ENCODE measurements at places on chromosomes 6 and 20. TPM values are rescaled to one million over a fixed set of nuclear protein-coding genes. Genes with fewer than 3 reads are reported as not detected.

Gene APOBEC2
- total RNA-seq: not detected

Gene NRSN1
- total RNA-seq: not detected

DNA sequence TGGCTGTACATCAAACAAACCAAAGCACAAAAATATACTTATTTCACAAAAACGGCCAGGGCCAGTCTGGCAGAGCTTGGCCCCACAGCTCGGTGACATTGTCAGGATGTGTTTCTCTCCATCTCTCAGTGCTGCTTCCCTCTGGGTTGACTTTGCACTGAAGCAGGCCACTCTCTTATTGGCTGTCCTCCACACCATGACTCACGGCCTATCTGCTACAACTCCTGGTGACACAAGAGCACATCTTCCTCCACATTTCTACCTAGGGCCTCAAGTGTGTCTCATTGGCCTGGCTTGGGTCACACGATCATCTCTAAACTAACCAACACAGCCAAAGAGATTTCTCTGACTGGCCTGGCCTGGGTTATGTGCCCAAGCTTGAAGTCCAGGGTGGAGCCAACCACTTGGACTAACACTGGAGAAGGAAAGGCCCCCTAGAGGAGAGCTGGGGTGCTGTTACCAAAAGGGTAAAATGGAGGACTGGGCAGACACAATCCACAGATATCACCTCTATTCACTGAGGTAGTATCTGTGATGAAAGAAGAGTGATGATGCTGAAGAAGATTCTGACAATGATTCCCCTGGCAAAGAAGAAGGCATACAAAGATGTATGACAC is 159.8 kb upstream of the TSHZ2 start:
- DNase-seq: no peak

- DNase-seq: no peak
Observed at GRCh38 chr6:136526196-136526930, 23.9 kb downstream of the MAP7 start.

All from PC-9 (cell line).